ENCODE measurements at places on chromosomes 2 and 18. TPM values are rescaled to one million over a fixed set of nuclear protein-coding genes. Genes with fewer than 3 reads are reported as not detected.

The TTN gene
- under 0.01 TPM for total RNA-seq

The DCDC2C gene
- not detected for total RNA-seq

The SGO2 gene
- 9.8 TPM for total RNA-seq

The CHRND gene
- not detected for total RNA-seq

The RASGRP3 gene
- 4.8 TPM for total RNA-seq

The SCN7A gene
- total RNA-seq = not detected
